ENCODE measurements at places on chromosomes 1 and 21.

- DNase-seq: no peak
Observed at GRCh38 chr1:36890776-36891175, 143.5 kb downstream of the GRIK3 start.

DNA sequence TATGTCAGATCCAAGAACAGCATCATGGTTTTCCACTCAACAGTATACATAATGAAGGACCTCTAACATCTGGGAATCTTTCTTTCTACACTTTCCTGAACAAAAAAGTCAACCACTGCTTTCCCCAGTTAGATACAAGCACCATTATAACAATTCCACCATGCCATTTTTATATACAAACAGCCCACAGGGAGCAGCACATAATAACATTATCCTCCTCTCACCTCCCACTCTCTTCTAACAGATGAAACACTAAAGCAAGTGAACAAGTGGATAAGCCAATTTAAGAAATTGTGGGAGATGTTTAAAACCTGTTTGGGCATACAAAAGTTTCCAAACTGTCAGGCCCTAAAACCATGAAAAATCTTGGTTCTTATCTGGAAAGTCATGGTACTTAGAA, 29.4 kb upstream of the PRRC2C start:
- DNase-seq: no peak

DNA sequence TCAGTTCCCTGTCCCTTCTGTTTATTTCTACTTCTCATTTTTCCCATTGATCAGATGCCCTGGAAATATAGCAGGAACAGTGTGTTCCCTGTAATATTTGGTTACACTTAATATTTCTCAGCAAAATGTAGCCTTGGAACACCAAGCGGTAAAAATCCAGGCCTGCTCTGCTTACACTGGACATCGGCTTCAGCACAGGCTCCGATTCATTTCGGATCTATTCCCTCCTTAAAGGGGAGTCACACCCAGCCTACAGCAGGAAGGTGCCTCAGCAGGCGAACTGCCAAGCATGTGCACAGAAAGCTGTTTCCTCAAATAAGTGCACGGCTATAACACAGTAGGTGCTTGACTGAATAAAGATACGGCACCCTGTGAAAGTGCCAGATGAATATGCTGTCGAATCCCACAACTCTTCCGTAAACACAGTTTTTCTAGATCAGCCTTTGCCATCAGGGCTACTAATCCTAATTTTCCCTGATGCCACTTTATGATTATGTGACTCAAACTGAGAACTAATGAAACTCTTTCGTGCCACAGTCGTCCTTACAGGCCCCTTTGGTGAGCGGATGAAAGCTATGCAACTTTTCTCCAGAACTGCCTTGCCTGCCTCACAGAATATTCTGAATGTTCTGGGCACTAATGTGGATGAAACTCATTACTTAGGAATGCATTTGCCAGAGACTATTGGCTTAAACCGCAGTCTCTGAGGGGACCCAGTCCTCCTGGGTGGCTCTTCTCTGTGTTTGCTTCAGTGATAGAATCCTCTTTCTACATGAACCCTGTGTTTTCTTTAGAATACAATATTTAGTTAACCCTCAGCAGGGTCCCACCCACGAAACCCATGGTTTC, 275.5 kb upstream of the RUNX1 start:
- DNase-seq: no peak

DNA sequence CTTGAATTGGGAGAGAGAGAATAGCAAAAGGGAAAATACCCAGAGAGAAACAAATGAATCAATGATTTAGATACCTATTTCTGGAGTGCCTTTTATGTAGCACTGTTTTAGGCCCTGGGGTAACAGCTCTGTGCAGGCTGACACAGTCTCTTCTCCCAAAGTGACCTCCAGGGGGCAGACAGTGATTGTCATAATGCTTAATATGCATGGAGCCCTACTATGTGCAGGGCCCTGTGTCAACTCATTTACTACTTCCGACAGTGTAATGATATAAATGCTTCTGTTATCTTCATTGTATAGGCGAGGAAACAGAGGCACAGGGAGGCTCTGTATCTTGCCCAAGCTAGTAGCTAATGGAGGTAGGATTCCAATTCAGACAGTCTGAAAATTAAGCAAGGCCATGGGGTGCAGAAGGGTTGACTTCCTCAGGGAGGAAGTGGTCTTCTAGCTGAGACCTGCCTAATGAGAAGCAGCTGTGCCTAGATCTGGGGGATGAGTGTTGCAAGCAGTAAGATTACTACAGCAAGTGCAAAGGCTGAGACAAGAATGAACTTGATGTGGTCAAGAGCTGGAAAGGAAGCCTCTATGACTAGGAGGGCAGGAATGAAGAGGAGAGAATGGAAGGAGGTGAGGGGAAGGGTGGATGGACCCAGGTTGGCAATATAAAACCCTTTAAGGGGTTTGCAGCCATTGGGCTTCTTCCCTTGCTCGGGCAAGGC, 16.2 kb upstream of the SERINC2 start:
- no peak for DNase-seq

DNA sequence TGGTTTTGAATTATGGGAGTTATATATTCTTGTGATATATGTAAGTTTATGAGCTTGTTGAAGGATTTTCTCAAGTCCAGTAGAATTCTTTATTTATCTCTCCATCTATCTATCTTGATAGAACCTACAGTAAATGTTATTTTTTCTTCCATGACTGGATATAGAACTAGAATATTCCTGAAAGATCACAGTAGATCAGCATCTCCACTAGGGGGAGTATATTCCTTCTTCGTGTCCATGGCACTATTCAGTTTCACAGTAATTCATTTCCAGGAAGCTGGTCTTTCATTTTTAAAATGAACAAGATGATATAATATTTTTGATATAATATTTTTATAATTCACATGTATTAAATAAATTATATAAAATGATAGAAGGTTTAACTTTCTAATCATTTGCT, 18.8 kb downstream of the TMPRSS15 start:
- peak; percentile 12 for DNase-seq
